ENCODE measurements at places on chromosomes 4 and X. TPM values are rescaled to one million over a fixed set of nuclear protein-coding genes. Genes with fewer than 3 reads are reported as not detected.

KCNE5 gene
- total RNA-seq = 9.4 TPM

CT45A10 gene
- total RNA-seq = not detected

TAF7L gene
- total RNA-seq = 0.31 TPM

GYPB gene
- not detected for total RNA-seq

SPIN2A gene
- total RNA-seq = 1.6 TPM
